Smooth muscle cell of the brain vasculature (primary cell): ENCODE measurements at places on chromosomes 6 and 20.
A peak's percentile ranks its signal among the peaks of the same experiment; 100 is the strongest.

GRCh38 chr6:20126789-20127653 is 85.2 kb downstream of the MBOAT1 start:
- DNase-seq, result peak; percentile 17

- DNase-seq, result no peak
Observed at GRCh38 chr6:149366267-149366921, 33.7 kb upstream of the SUMO4 start.

- DNase-seq, result no peak
Observed at GRCh38 chr20:38113401-38114325, 51.4 kb downstream of the TGM2 start.

DNA sequence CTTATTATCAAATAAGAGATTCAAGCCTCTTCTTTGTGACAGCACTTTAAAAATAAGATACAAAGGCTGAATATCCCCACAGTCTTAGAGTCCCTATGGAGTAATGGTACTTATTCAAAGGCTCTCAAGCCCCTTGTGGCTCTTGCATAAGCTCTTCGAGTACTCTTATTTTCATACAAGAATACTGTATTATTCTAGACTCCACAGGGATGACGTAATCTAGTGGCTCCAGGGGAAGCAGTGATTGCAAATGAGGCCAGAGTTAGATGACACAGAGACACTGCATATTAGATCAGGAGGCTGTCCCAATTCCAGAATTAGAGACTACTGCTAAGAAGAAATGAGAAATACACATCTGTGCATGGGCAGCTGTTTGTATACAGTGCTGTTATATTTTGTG is 1195.9 kb upstream of the MAP3K7 start:
- DNase-seq, result no peak

- DNase-seq, result peak; percentile 83
Observed at GRCh38 chr6:37242429-37243052, 15.0 kb upstream of the TBC1D22B start.

GRCh38 chr6:130847001-130847910 is 20.1 kb downstream of the SMLR1 start:
- DNase-seq, result no peak

GRCh38 chr20:32441638-32442037 is 83.5 kb downstream of the ASXL1 start:
- no peak for DNase-seq

DNA sequence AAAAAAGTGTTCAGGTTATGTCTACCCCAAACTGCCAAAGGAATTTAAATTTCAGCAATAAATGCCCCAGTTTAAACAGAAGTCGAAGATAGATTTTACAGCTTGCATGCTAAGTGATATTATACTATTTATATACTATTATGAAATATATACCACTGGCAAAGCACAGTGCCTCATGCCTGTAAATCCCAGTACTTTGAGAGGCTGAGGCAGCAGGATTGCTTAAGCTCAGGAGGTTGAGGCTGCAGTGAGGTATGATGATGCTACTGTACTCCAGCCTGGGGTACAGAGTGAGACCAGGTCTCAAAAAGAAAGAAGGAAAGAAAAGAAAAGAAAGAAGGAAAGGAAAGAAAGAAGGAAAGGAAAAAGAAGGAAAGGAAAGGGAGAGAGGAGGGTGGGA is 102.1 kb downstream of the MTFR2 start:
- DNase-seq, result no peak

DNA sequence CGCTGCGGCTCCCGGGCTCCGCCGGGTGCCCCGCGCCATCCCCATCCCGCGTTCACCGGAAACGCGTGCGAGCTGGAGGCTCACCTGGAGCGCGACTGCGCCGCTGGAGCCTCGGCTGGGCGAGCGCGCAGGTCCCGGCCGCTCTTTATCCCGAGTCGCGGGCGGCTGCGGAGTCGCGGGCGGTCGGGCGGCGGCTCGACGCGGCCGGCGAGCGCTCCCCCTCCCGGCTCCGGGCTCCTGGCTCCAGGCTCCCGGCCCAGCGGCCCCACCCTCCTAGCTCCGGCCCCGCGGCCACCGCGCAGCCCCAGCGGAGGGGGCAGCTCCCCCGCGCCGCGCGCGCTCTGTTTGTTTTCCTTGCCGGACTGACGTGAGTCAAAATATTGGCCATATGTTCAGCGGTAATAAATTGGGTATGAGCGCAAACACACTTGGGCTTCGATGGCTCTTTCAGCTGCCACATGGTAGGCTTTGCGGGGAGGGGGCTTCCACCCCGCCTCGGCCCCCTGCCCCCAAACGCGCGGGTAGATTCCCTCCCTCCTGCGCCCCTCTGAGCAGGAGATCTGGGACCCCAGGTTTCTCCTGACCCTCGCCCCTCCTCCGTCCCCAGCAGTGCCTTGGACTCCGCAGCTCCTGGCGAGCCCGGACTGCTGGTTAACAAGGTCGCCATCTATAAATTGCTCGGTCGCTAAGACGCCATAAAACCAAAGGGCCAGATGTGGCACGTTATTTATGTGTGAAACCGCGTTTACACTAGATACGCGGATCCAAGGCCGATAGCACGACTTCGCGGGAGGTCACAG is 8.8 kb upstream of the NKX2-2 start:
- no peak for DNase-seq

- DNase-seq, result no peak
Observed at GRCh38 chr6:82987416-82987815, 78.2 kb downstream of the UBE3D start.

DNA sequence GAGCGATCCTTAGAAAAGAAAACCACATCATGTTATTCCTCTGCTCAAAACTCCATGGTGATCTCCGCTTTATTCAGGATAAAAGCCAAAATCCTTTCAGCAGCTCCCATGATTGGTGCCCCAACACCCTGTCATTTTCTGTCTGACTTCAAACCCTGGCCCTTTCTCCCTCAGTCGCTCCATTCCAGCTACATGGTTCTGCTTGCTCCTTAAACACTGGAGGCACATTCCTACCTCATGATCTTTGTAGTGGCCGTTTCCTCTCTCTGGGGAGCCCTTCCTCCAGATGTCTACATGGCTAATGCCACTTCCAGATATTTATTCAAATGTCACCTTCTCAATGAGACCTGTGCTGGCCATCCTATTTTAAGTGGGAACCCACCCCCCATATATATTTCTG is 100.8 kb downstream of the CAP2 start:
- DNase-seq, result no peak
